ENCODE measurements at places on chromosomes 12 and 14.
A peak's percentile ranks its signal among the peaks of the same experiment; 100 is the strongest.

DNA sequence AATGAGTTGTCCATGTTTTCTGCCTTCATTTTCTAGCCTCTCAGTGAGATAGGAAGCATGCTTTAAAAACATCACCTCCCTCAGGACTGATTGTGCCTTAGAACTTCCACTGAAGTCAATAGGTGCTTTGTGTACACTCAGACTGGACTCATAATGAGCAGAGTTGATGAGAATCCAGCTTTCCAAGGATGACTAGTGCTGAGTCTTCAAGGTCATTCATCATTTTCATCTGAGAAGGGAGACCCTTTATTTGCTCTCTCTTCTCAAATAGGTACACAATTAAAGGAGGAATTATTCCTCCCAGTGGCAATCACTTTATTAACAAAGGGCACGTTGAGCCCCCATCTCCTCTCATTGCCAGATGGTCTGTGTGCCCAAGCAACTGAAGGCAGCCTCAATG, 210.9 kb upstream of the PRKD1 start:
- DNase-seq: no peak

- no peak for DNase-seq
These were observed 200.6 kb downstream of the TTC7B start for GRCh38 chr14:90615517-90616060.

DNA sequence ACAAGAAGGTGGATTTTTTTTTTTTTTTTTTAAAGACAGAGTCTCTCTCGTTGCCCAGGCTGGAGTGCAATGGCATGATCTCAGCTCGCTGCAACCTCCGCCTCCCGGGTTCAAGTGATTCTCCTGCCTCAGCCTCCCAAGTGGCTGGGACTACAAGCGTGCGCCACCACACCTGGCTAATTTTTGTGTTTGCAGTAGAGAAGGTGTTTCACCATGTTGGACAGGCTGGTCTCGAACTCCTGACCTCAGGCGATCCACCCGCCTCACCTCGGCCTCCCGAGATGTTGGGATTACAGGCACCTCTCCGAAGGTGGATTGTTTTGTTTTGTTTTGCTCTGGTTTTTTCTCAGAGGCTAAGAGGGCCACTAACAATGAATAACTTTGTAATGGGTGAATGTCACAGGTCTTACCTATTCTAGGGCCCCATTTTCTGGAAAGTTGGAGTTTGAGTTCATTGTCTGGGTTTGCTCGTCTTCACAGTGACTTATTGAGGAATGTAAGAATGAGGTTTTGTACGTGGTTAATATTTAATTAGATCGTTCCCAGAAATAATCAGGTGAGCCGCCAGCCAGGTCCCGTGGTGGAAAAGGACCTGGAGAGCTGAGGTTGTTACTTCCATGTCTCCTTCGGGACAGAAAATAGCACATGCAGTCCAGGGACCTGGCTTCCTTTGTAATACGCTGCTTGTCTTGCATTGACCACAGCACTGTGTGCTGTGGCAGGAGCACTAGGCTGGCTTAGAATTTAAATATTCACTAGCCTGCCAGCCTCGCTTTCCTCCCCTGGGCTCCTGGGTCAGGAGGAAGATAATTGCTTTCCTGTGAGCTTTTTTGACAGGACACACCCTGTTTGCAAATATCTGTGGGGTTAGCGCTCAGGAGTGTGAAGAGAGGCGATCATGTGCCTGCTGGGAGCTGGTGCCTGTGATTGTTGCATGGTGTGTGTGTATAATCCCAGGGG, 2.3 kb downstream of the HIP1R start:
- peak; percentile 87 for DNase-seq

- DNase-seq: peak; percentile 80
These were observed 360.4 kb downstream of the MED13L start for GRCh38 chr12:115916910-115917668.

DNA sequence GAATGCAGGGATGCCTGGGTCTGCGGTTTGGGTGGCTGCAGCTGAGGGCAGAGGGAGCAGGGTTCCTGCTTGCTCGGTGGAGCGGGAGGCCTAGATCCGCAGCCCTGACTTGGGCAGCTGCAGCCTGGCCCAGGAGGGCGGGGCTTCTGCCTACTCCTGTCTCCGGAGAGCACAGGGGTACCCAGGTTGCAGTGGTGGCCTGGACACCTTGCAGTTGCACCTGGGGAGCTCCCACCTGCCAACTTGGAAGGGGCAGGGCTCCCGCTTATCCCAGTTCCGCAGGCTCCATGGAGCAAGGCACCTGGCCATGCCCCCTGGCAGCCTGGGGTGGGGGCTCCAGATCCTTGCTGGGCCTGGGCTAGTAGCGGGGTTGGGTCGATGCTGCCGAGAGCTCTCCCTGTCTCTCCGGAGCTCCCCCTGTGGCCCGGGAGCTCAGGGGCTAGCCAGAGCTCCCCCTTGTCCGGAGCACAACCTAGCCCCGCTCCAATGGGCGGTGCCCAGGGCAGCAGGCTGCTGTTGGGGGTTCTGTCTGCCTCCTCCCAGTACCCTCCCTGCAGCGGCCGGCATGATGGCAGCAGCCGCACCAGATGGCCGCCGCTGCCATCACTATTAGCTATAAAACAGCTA, 136.4 kb downstream of the PTPRR start:
- DNase-seq: no peak

DNA sequence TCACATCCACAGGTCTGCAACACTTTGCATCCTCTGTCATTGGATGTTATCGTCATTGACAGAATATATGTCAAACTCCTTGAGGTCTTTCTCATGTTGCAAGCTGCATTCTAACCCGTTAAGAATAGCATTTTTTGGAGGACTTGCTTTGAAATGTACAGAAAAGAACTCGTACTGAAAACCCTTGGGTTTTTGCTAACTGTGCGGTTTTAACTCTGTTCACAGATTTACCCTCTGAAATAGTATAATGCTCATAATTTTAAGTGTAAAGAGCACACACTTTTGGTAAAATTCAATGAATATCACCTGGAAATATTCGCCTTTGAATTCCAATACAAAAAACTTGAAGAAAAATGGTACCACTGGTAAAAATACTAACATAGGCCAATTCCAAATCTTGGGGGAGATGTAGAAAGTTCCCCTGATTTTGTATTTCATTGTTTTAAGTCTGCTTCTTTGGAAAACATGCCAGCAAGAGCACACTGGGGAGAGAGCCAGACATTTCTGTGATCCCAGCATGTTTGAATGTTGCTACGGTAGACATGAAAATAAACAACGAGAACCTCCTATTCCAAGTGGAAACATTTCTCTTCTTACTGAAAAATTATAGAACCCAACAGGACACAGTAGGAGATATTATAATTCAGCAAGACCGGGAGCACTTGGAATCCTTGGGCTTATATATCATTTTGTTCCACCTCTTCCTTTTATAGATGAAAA, 446.0 kb downstream of the AEBP2 start:
- no peak for DNase-seq

DNA sequence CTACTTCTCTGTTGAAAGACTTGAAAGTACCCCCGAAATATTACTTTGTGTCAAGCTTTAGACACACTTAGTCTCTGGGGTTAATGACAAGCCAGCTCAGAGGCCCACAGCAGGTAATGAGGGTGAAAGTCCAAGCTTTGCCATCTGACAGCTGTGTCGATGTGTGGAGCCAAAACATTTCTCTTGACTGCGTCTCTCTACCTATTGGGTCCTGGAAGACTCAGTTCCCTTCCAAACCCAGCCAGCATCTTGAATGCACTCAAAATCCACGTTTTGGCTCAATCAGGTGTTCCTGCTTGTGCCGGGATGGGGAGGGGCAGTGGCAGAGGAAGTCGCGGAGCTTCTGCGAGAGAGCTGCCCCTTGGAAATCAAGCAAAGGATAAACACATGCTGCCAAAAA, 3.2 kb downstream of the PLXNC1 start:
- no peak for DNase-seq

GRCh38 chr12:19015285-19015684, 114.2 kb upstream of the PLEKHA5 start:
- DNase-seq: no peak

DNA sequence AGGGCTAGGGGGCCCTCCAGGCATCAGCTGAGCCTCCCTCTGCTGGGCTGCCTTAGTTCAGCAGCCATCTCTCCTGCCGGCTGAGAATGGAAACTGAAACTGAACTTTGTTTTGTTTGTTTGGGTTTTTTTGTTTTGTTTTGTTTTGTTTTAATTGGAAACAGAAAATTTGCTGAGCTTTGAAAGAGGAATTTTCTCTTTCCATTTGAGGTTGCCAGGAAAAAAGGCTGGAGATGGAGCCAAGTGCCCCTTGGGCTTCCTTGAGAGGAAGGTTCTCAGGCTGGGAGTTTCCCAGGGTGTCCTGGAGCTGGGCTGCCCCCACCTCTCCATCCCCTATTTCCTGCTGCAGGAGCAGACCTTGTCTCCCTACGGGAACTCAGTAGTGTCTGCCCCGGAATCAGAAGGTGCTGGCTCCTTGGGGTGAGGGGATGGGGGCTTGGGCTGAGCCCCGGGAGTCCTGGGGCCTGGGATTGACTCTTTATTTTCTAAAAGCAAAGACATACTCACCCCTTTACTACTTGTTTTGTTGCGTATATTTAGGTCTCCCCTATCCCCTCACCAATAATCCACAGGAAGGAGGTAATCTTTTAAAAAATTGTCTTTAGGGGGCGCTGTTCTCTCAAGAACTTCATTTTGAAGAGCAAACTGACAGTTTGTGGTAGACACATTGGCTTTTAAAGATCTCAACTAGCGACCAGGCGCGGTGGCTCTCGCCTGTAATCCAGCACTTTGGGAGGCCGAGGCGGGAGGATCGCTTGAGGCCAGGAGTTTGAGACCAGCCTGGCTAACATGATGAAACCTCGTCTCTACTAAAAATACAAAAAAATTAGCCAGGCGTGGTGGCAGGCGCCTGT, 21.3 kb upstream of the OASL start:
- DNase-seq: peak; percentile 18

- DNase-seq: no peak
These were observed 162.7 kb downstream of the FOXN3 start for GRCh38 chr14:89254166-89254909.

DNA sequence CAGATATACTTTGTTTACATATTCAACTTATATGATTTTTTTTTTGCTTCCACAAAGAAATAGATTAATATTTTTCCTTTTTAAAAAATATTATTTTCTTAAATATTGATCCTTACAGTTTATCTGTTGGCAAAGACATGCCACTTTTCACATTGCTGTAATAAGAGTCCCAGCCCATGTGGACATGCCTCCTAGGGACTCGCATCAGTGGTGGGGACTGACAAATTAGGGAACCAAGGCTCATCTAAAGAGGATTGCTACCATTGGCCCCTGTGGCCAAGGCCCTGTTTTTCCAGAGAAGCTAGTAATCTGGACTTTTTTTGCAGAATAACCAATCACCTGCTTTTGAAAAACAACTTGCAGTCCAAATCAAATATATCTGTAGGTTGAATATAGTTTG, 27.8 kb upstream of the BMAL2 start:
- DNase-seq: no peak

DNA sequence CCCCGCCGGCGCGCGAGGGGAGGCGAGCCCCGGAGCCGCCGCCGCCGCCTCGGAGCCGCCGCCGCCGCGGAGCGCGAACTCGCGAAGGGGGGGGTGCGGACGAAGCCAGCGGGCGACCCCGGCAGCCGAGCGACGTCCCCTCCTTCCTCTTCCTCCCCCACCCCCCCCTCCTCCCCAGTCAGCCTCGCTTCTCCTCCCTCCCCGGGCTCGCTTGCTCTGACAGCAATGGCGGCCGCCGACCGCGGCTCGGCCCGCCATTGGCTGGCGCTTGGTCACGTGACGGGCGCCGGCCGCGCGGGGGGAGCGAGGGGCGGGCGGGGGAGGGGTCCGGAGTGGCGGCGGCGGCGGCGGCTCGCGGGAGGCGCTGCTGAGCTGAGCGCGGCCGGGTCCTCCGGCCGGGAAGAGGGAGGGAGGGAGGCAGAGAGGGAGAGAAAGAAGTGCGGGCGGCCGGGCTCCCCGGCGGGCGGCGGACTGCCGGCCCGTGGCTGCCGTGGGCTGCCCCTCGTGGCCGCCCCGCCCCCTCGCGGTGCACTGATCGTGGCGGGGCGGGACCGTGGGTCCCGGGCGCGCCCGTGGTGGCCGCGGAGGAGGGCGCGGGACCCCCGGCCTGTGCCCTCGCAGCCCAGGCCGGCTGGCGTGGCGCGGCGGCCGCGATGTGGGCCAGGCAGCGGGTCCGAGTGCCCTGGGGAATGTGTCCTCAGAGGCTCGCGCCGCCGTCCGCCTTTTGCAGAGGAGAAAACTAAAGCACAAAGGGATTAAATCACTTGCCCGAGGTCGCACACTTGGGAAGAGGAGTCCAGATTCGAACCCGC, at the start of gene MED13L:
MED13L (minus strand) TSS at position 227 of the 812 bp plus-strand sequence. CDS start 562 bp downstream, outside the sequence.
- DNase-seq: peak; percentile 62

DNA sequence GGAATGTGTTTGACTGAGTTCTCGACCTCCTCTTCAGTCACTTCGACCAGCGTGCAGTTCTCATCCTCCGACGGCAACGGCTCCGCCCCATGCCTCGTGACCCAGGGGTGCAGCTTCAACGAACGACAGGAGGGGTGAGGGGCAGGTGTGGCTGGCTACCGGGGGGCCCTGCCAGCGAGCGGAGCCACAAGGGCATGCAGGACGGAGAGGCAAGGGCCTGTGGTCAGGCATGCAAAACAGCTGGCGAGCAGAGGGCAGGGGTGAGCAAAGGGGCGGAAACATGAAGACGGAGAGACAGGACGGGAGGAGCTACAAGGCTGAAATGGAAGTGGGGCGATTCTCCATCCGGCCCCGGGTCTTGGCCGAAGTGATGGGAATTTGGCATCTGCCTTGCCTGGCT, 38.7 kb downstream of the P2RX4 start:
- DNase-seq: no peak

GRCh38 chr14:21894003-21894897, 220.6 kb upstream of the OR4E1 start:
- DNase-seq: no peak

- DNase-seq: no peak
These were observed 840 bp downstream of the DHRS7 start for GRCh38 chr14:60164404-60164711.

GRCh38 chr12:131466306-131466705, 244.6 kb upstream of the SFSWAP start:
- no peak for DNase-seq

GRCh38 chr12:50211392-50212070, 44.4 kb upstream of the CERS5 start:
- DNase-seq: no peak

DNA sequence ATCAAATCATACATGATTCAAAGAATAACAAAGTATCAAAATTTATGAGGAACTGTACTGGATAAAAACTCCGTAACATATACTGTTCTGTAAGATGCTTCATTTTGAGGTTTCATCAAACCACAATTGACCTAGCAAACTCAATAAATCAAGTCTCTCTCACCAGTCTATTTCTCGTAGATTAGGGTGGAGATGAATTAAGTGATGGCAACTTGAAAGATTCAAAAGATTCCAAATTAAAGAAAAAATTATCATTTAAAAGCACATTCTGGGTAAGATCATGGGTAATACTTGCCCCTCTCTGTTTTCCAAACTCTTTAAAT, 74.4 kb downstream of the PAPLN start:
- DNase-seq: no peak

DNA sequence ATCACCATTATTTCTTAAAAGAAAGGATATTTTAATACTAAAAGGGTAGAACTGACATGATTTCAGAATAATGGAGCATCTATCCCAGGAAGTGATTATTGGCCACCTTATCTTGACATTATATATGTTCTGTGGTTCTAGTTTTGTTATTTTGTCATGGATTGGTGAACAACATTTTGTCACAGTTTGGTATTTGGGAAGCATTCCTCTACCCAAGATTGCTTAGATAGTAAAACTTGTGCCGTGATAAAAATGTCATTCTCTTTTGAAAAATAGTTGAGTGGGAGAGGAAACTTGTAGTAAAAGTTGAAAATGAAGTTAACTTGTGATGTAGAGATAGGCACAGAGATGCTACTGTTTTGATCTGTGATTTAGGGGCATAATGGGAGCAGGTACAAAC, 65.7 kb downstream of the TMX1 start:
- DNase-seq: no peak
